ENCODE measurements at places on chromosomes 11 and 22. TPM values are rescaled to one million over a fixed set of nuclear protein-coding genes. Genes with fewer than 3 reads are reported as not detected.

- peak; percentile 74 for DNase-seq
Observed at GRCh38 chr22:33922349-33922681, 2.0 kb upstream of the LARGE1 start.

DNA sequence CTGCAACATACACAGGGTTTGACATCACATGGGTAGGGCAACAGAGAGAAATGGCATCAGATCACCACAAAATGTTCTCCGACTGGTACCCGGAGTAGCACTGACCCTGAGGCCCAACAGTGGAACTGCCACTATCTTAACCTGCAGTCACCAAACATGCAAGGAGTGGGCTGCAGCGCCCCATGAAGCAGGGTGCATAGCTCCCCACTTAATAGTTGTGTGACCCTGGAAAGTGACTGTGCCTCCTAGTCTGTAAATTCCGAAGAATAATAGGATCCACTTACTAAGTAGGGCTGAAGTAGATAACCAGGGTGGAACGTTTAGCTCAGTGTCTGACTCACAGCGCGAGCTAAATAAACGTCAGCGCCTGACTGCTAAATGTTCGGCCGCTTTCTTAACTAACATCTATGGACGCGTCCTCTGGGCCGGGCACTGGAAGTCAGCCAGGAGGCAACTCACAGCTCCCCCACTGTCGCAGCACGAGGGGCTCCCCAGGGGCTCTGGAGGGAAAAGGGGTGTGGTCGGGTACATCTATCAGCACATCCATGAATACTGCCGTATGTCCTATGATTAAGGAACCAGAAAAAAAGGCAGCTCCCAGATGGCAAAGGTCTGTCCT is 777 bp downstream of the LTO1 start:
- DNase-seq = no peak

DNA sequence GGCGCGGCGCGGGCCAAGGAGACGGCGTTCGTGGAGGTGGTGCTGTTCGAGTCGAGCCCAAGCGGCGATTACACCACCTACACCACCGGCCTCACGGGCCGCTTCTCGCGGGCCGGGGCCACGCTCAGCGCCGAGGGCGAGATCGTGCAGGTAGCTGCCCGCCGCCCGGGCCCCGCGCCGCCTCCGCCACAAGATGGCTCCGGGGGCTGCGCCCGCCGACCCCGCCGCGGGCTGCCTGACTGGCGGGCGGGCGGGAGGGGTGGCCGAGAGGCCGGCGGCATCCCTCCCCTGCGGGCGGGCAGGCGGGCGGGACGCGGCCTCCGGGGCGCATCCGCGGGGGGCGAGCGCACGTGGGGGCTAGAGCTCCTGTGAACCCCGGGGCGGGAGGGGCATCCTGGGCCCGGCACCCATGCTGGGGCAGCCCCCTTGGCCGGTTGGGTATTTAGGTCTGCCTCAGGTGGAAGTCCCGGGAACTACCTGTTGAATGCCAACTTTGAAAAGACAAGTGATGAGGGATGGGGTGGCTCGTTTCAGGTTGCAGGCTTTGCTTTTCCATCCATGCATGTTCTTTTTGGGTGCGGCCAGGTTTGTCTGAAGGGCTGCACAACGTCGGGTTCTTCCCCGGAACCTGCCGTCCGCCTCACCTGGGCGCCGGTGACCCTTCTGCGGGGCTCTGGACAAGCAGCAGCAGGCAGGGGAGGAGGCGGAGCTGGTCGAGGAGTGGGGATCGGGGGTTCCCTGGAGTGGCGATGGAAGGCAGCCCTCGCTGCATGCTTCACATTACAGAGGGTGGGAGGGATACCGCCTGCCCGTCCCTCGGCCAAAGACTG is 760 bp downstream of the ZNRF3 start:
- peak; percentile 63 for DNase-seq

DNA sequence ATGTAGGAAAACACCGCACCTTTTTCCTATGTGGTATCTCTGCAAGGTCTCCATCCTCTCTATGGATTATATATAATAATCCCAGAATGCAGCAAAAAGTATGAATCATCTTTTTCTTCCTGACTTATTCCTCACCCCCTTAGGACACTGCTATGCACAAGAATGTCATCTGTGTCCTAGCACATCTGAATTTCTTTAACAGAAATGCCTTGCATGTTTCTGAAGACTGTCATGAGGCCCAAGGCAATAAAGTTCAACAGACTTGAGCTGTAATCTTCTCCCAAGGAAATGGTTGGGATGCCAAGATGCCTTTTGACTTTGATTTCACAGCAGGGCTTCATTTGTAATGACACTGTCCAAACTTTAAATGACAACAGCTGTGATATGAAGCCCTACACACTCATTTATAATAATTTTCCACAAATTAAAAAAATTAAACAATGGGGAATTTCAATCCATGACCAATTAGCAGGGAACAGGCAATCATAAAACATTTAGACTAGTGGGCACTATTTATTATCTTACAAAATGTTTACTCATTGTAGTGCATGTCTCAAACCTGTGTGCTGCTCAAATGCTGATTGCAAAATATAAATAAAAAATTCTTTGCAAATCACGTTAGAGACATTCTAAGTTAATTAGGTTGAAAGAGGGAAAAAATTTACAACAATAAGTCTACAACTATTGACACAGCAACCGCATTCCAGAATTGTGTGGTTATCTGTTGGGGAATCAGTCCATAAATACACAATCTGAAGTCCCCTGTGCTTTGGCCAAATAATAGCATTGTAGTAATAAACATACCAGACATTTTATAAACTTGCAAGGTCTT is 242.3 kb downstream of the SWAP70 start:
- DNase-seq = no peak

GRCh38 chr11:8732324-8732670 is 49.7 kb downstream of the RPL27A start:
- no peak for DNase-seq

DNA sequence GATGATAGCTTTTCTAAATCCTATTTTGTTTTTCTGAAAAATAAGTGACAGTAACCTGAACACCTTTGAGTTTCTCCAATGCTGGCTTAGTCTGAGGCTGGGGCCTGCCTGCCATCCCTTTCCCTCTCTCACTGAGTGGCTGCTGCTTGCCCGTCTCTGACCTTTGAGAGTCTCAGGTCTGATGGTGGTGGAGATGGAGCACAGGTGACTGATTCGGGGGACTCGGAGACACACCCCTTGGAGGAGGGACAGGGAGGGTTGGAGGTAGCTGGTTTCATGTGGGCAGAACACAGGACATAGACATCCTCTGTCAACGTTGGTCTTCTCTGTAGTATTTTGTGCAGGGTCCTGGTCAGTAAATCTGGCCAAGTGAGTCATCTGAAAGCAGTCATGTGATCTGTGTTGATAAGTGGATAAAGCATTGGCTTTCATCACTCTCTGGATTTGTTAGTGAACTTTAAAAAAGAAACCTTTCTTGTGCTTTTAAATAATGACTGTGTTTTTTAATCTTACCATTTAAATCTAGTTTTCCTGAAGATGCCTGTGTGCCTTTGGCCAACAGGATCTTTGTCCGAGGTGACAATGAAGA is 47.1 kb upstream of the CLDN5 start:
- DNase-seq = no peak

DNA sequence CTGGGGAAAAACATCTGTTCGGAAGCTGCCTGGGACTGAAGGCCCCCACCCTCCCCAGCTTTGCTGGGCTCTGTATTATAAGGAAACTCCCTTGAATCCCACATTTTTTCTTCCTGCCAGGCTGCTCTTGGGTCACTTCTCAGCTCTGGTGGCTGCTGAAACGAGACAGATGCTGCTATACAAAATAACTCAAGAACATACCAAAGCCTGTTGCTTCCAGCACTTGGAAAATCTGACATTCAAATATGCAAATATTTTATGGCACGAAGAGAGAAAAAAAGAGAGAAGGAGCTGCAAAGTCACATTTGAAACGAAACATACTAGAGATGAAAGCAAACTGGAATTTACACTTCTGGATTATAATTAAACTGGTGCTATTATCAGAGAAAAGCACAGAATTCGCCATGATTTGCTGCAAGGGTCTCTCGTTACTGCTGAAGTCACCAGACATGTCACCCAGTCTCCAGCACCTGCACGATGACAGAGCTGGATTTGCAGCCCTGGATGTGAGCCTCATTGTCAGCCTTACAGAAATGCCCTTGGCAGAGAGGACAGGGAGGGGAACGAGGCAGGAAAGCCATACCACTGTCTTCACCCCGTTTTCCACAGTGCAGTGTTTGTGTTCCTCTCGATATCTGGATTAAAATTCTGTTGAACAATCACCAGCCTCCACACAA is 47.9 kb upstream of the IGSF9B start:
- DNase-seq = no peak

GRCh38 chr22:26673486-26673885 is 16.1 kb downstream of the MIAT start:
- no peak for DNase-seq

- peak; percentile 80 for DNase-seq
Observed at GRCh38 chr11:20131788-20132666, 28.2 kb downstream of the DBX1 start.

DNA sequence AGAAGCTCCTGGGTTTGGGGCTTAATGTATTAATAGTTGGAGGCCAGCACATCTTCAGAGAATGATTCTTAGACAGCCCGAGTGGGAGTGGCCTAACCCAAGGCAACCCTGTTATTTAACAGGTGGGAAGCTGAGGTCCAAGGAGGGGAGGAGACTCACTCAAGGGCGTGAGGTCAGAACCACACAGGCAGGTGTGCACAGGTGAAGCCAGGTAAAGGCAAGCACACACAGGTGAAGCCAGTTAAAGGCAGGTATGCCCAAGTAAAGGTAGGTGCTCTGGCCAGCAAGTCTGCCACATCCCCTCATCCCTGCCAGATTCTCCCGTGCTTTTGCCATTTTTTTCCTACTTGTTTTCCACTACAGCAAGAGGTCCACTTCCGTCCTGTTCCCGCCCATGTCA is 2.9 kb upstream of the SHANK2 start:
- DNase-seq = no peak

The PSMD13 gene
- total RNA-seq = 144 TPM

The MOV10L1 gene
- not detected for total RNA-seq

The PAMR1 gene
- total RNA-seq = 2.3 TPM
